Brain (organoid and tissue), 16 donors: ENCODE measurements at places on chromosomes 2 and 18.

GRCh38 chr2:628651-629050 lies 48.6 kb downstream of the TMEM18 start:
- DNase-seq, result no peak

GRCh38 chr2:111706481-111707001 lies 177.5 kb downstream of the ANAPC1 start:
- DNase-seq, result no peak

- DNase-seq, result no peak
Observed at GRCh38 chr2:12180031-12180430, 433.6 kb downstream of the LPIN1 start.

DNA sequence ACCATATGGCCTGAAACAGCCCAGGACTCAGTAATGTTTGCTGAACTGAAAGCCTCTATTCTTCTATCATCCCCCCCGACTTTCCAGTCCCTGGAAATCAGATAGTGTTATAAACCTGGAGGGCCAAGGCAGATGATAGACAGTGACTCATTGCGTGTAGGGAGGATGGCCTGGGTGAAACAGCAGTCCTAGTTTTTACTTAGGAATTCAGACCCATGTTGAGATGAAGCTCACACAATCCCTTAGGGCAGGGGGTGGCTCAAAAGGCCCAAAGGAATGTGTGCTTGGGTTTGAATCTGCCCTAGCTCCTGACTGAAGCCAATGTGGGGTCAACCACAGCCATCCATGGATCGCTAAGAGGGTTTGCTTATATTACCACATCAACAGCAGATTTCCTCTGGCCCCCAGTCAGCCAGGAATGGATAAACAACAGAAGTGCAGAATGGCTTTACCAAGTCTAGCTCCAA lies 43.9 kb upstream of the STPG4 start:
- no peak for DNase-seq

DNA sequence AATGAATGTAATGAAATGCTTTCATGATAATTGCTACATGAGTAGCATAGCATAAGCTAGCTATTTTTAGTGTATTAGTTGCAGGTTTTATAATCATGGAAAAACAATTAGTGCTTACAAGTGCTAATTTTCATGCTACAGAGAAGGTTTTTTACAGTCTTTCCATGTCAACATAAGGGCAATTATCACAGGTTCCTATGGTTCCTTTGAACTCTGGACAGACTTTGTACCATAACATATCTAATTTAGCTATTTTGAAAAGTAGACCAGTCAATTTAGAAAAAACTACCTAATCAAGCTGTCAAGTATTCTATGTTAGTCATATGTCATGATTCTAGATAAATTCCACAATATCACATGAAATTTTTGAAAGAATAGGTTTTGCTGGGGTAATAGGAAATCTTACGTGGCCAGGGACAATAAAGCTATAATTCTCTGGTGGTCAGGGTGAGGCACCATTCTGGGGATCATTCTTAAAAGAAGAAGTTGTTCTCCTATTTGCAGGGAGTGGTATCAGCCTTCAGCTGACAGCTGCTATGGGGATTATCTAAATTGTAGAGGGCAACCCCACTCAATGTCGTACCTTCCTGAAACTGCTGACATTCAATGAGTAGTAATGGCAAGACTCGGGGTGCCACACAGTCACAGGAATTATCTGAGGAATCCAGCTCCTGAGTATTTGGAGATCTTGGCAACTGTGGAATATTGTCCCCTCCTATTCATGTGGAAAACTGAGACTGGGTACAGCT lies 724.0 kb upstream of the LINC00305 start:
- DNase-seq, result no peak
